ENCODE measurements at places on chromosomes 6 and 20. TPM values are rescaled to one million over a fixed set of nuclear protein-coding genes. Genes with fewer than 3 reads are reported as not detected.

GRCh38 chr20:23125625-23126191 lies 39.6 kb upstream of the CD93 start:
- DNase-seq, result no peak

DNA sequence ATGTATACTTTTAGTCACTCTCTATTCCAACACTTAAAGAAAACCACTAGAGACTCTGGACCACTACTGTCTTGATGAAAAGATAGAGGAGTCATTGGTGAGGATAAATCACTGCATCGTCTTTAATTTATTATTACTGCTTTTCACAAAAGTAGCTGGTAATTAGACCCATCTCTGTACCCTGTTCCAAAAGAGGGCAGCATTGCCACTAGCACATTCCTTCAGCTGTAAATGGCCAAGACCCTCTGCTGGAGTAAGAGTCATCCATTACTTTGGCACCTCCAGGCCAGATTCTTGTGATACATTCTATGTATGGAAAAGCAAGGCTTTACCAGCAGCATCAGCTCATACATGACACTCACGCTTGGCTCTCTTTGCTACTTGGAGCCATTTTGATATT lies 49.5 kb upstream of the PREP start:
- no peak for DNase-seq

RAE1 gene
- total RNA-seq, result 58.7 TPM

DNA sequence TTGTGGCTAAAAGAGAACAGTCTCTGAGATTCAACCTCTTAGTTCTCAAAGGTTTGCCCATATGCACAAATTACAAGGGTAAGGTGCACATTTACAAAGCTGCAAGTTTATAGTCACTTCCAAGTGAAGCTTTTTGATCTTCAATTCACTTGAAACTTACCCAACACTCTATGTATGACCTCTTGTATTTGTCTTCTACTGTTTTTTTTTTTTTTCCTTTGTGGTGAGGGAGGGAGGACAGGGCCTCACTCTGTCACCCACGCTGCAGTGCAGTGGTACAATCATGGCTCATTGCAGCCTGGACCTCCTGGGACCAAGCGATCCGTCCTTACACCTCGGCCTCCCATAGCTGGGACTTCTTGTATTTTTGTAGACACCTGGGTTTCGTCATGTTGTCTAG lies 4.5 kb upstream of the FOXO3 start:
- DNase-seq, result no peak

DNA sequence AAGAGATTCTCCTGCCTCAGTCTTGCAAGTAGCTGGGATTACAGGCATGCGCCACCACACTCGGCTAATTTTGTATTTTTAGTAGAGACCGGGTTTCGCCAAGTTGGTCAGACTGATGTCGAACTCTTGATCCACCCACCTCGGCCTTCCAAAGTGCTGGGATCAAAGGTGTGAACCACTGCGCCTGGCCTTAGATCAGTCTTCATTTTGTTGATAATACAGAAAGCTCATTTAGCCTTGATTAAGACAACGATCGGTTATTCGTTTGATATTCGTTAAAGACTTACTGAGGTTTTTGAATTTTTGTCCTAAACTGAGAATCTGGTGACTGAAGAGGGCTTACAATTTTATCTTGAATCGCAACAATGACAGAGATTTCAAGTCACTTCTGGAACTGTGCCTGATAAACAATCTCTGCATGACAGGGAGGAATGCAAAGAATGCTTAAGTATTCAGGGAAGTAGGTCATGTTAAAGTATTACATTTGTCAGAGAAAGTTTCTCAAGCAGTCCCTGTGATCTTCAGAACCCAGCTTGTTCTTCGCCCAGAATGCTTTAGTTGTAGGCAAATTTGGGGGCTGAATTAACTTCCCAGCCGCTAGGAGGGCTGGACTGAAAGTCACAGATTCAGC lies 14.8 kb downstream of the AKAP12 start:
- peak; percentile 37 for DNase-seq

SPTLC3 gene
- 10.0 TPM for total RNA-seq

VWA7 gene
- total RNA-seq, result 0.34 TPM

DNAH8 gene
- total RNA-seq, result not detected

TIAM2 gene
- total RNA-seq, result 16.9 TPM

IL17F gene
- not detected for total RNA-seq

DNA sequence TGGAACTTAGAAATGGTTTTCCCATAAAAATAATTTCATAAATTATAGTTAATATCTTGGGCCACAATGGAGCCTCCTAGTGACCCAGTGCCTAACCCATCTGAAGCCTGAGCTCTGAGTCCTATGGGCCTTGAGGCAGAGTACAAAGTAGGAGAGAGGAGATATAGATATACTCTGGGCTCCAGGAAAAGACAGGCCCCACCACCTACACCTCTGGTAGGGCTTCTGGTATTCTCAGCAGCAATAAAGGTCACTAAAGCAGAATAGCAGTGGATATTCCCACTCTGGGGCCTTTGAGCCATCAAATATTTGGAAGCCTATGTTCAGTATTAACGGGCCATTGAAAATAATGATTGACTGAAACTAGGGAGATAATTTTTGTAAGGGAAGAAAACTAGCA lies 24.1 kb downstream of the CYP39A1 start:
- DNase-seq, result no peak

BHLHE23 gene
- not detected for total RNA-seq

GRCh38 chr6:41288754-41289129 lies 2.3 kb upstream of the TREM1 start:
- DNase-seq, result no peak

- peak; percentile 43 for DNase-seq
These were observed 106.8 kb upstream of the PREP start for GRCh38 chr6:105509506-105510331.

DNA sequence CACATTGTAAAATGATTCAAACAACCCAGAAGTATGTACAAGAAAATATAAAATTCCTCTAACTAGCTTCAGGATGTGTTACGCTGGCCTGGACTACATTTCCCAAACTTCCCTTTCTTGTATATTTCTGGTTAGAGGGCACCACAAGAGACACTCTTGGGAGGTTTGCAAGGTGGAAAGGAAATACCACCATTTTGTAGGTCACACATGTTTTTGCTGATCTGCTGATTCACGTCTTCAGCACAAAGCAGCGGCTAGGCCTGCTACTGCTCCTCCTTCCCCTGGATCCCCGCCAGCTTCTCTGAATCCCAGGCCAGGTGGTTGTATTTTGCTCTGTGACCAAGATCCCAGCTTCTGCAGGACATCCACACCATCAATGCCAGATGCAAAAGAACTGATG lies 104.2 kb downstream of the AGPAT4 start:
- DNase-seq, result peak; percentile 88

KIAA0408 gene
- 5.9 TPM for total RNA-seq

DNA sequence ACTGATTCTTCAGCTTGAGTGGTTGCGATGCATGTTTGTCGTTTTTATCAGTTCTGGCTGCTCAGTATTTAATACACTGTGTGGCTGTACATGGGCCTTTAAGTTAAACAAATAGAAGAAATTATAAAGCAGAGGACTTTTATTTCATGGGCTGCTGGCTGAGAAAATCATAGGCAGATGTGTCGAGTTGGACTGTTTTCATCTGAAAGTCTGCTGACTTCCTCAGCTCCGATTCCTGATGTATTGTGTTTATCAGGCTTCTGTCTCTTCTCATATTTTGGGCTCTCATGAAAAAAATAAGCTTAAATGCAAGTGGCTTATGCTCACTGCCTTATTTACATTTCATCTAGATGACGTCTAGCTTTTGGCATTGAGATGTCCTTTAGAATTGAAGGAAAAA lies 129.5 kb upstream of the GGTLC1 start:
- no peak for DNase-seq

- peak; percentile 17 for DNase-seq
These were observed 191.0 kb downstream of the UNC5CL start for GRCh38 chr6:40848038-40848437.

TGM3 gene
- not detected for total RNA-seq

PRSS16 gene
- 4.3 TPM for total RNA-seq

- no peak for DNase-seq
These were observed 253.1 kb upstream of the SUPT3H start for GRCh38 chr6:45630801-45631200.

DNA sequence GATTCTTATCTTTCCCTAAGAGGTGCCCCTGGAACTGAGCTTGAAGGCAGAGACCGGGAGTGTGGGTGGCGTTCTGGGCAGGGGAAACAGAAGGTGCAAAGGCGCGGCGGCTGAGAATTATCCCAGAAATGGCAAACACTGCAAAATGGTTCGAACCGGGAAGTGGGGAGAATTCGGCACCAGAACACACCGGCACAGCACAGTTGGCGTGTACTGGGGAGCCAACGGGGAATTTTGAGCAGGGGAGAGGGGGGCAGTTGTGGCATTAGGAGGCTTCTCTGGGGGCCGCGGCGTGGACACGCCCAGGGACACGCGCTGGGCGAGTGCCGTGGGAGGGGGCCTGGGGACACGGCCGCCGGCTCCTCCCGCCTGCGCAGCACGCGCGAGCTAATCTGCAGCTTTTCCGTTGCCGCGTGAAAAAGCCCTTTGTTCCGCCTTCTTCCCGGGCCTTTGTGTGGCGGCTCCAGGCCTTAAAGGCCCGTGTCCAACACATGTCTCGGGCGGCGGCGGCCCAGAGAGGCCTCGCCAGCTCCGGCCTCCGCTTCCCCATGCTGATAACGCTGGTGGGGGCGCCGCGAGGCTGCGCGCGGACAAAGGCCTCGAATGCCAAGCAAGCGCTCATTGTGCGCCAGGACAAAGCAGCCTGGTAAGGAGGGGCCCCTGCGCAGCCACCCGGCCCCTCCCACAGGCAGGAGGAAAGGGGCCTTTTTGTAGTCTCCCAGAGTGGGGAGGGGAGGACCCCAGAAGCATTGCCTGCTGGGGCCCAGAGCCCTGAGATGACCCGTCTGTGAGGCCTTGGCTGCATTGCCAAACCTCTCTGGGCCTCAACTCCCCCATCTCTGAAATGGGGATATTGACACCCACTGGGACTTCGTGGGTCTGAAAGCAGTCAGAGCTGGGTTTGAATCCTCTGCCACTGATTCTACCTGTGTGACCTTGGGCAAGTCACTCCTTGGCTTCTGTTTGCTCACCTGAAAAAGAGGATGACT lies 82.8 kb downstream of the CD40 start:
- no peak for DNase-seq

PTCHD4 gene
- total RNA-seq, result not detected

- peak; percentile 23 for DNase-seq
These were observed 485 bp downstream of the TGIF2 start for GRCh38 chr20:36573798-36574365.

DNA sequence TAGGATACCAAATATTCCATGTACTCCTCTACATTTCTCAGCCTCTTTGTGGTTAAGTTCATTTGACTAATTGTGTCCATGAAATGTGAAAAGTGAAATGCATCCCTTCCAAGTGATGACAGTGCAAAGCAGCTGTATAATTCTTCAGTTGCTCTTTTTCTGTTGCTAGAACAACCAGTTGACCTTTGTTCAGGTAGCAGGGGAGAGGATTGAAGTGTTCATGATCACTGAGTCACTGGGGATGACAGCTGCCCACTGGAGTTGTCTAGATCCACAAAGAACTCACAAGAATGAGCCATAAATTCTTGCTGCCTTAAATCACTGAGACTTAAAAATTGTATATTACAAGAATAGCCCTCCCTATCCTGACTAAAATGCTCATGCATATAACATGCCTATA lies 254.6 kb downstream of the EPHA7 start:
- no peak for DNase-seq

TP53TG5 gene
- total RNA-seq, result not detected

DNA sequence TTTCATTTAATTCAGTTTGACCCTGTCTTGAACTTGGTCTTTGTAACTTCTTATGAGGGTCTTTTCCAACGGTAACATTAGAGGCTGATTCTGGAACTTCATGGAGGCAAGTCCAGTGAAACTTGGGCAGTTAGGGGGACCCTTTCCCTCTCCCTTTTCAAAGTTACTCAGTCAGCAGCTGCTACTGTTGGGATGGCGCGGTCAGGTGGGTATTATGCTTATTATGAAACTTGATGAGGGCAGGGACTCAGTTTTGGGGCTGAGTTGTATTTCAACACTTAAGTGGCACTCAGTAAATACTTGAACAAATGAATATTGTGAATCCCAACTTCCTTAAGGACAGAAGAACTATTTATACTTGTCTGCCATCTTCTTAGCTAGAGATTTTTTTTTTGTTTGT lies 20.8 kb downstream of the TOP1 start:
- DNase-seq, result no peak

DNA sequence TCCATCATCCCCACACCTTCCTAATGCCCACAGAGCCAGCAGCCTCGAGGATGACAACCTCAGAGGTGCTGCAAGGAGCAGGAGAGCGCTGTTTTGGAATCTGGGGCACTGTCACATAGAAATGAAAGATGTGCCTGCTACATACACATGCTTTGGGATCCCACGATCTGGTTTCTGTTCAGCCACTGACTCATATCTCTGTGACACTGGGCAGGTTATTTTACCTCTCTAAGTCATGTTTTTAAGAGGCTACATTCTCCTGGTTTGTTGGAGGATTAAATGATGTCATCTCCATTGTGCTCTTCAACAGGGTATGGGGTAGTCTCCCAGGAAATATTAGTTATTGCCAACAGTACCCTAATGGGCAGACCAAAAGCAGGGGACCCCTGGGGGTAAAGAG lies 32.6 kb upstream of the TAB2 start:
- no peak for DNase-seq

DNA sequence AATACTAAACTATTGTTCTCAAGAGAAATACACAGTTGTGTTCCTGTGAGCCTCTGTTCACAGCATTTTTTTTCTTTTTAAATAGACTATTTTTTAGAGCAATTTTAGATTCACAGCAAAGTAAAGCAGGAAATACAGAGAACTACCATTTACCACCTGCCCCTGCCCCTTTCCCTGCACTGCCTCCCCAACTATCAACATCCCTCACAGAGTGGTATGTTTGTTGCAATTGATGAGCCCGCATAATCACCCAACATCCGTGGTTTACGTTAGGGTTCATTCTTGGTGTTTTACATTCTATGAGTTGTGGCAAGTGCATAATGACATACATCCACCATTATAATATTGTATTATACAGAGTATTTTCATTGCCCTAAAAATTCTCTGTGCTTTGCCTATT lies 71.6 kb upstream of the TNFAIP3 start:
- no peak for DNase-seq

All from Daoy (cell line).